ENCODE measurements at places on chromosomes 5 and 9.
A peak's percentile ranks its signal among the peaks of the same experiment; 100 is the strongest.

GRCh38 chr5:149675610-149676201, 54.4 kb upstream of the PPARGC1B start:
- DNase-seq = no peak

GRCh38 chr9:36550135-36550534, 22.6 kb upstream of the MELK start:
- no peak for DNase-seq

DNA sequence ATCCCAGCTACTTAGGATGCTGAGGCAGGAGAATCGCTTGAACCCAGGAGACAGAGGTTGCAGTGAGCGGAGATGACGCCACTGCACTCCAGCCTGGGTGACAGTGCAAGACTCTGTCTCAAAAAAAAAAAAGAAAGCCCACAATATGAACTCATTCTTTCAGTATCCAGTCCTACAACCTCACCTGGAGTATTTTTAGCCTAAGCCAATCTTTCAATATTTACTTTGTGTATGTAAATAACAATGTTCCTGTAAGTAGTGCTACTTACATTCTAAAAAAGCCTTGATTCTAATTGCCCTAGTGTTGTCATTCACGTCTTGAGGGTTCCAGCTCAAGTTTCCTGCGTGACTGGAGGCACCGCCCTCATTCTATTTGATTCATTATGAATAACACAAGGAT, 62.0 kb downstream of the BHMT start:
- DNase-seq = peak; percentile 8

DNA sequence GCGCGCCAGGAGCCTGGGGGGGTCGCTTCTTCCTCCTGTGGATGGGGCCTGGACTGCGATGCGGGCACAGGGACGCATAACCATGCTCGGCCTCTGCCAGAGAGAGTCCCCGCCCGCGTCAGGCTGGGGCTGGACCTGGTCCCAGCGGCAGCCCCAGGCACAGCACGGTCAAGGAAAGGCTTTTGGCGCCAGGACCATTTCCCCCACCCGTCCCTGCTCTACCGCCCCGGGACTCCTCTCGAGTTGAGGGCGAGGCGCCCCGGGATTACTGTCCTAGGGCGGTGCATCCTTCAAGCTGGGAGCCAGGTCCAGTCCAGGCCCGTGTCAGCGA, 341 bp downstream of the MXD3 start:
- no peak for DNase-seq

GRCh38 chr5:151571270-151572173, 19.6 kb downstream of the FAT2 start:
- DNase-seq = no peak

DNA sequence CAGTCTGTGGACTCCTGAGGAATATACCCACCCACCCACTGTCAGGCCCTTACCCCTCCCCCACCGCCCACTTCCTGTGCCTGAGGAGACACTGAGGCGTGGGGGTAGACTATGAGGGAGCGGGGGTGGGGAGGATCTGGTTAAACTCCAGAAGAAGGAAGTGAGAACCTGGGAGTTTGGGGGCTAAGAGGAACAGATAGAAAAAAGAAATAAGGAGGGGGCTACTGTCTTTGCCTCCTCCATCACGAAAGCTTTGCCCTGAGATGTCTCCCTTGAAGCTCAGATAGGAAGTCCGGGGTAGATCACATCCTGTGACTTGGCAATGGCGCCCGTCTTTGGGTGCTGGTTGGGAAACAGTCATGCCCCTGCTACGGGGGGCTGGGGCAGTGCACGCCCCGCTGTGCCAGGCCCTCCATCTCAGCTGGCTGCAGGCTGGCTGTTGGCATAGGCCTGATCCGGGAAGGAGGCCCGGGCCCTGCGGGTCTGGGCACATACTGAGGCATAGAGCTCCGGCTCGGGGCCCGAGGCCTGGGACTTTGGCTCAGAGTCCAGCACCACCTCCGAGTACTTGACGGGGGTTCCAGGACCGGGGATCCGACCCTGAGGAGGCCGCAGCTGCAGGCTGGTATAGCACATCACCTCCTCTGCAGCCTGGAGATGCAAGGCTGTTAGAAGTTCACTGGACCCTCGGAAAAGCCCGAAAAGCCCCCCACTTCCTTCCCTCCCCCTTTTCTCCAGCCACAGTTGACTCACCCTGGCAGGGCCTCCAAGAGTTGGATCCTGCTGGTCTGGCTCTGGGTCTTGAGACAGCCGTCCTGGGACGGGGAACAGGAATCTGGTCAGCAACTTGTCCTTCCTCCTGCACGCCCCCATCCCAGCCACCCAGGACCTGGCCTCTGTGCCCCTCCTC, 1.0 kb downstream of the SIT1 start:
- no peak for DNase-seq

GRCh38 chr5:135977375-135977928, 22.7 kb upstream of the LECT2 start:
- no peak for DNase-seq

GRCh38 chr5:158699298-158699880, 400.3 kb downstream of the EBF1 start:
- no peak for DNase-seq

- no peak for DNase-seq
These were observed 14.1 kb downstream of the TMEM38B start for GRCh38 chr9:105708405-105708804.

- no peak for DNase-seq
These were observed 79.3 kb upstream of the TBC1D2 start for GRCh38 chr9:98334796-98335195.

GRCh38 chr5:163498886-163499285, 6.5 kb upstream of the MAT2B start:
- no peak for DNase-seq

DNA sequence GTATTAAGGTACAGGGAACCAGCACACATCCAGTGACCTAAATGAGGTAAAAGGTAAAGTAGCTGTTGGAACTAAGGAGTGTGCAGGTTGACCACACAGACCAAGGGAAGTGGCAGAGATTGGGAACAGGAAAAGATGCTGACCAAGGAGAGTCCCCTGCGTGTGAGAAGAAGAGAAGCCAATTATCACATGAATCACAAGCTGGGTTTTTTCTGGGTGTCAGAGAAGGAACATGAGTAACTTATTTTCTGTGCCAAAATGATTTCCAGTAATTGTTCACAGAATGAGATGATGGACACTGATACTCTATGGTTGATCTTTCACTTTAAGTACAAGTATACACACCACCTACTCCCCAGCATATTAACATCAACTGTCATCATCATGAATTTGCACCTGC, 130.7 kb upstream of the ACO1 start:
- DNase-seq = no peak

- DNase-seq = no peak
These were observed 710 bp downstream of the WNK2 start for GRCh38 chr9:93184432-93185265.

DNA sequence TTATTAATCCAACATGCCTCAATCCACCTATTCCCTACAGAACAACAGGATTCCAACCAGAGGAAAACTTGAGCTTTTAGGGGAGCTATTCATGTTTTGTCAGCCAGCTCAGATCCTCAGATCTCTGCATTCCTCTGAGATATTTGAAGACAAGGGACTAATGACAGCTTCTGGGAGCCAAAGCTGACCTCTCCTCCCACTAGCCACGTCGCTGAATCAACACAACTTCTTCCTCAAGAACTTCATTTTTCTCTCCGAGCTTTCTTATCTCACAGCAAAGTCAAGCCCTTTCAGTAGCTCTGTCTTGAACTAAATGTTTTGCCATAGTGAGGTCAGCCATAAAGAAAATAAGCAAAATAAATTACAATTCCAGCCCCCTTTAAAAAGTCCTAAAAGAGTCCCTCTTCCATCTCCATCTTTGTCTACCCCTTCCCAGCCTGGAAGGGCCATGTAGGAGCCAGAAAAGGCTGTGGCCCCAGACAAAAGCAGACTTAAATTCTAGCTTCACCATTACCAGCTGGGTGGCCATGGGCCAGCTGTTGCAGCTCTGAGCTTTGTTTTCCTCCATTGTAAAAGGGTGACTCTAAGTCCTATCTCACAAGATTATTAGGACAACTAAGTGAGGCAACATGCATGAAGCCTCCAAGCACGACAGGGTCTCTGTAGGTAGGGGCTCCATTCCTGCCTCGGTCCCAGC, 65.0 kb downstream of the HSD17B3 start:
- DNase-seq = no peak

DNA sequence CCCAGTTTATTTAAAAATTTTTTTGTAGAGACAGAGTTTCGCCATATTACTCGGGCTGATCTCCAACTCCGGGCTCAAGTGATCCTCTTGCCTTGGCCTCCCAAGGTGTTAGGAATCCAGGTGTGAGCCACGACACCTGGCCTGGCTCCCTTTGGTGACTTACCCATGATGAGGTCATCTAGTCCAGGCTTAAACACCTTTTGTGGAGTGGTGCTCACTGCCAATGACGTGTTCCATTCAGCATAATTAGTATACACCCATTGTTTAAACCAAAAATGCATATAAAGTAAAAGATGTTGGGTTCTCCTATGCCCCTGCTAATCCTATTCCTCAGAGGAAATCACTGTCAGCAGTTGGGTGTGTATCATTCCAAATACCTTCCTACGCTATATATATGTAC, 91.0 kb downstream of the HSPA4 start:
- no peak for DNase-seq

DNA sequence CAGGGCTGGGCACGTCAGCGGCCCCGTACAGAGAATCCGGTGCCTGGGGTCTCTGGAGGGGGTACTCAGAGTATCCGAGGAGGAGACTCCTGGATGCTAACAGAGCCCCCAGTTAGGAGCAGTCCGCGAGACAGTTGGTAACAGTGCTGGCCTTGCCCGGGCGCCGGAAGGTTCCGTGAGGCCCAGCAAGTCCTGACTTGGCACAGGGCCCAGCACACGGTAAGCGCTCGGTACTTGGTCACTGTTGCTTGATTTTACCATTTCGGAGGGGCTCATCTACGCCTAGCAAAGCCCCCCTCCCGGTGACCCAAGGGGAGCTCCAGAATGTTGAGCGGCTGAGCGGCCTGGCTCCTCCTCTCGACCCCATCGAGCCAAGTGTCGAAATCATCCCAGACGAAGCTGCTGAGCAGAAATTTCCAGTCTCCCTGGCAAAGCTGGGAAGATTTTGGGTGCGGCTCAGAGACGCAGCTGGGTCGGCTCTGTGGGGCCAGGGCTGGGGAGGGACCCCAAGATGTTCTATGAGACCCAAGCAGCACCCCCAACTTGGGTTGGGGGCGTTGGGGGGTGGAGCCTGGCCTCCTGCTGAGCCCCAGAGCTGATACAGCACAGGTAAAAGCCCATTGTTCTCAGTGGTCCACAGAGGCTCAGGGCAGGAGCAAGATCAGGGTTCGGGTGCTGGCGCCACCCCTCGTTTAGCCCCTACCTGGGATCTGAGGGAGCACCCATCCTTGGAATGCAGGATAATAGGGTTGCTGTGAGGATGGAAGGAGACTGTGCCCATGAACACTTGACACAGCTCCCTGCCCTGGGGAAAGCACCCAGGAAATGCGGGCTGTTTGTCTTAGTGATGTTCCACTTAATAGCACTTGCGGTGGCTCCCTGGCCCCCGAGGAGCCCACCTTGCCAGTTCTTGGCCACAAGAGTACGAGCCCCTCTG, 137.2 kb downstream of the C9orf50 start:
- no peak for DNase-seq

DNA sequence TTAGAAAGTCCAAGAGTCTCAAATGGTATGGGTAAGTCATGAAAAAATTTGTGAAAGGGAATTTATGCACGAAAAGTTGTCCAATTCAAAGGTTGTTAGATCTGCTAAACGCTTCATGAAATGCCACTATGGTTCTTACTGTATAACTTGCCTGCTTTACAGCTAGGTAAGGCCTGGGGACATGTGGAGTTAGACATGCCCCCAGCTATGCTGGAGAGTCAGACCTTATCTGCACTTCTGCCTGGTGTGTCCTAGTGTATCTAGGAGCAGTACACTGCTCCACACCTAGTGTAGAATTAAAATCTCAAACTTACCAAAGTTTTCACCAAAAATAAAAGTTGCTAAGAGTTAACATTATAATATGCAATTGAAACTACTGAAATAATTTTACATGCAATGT, 136.8 kb downstream of the MAPKAP1 start:
- no peak for DNase-seq

Measured in NCI-H526 treated with DMSO at 0.1 percent for 48 hours (cell line).